ENCODE measurements at places on chromosomes 2 and 18. TPM values are rescaled to one million over a fixed set of nuclear protein-coding genes. Genes with fewer than 3 reads are reported as not detected.

Gene CCDC141
- total RNA-seq, result 2.6 TPM

Gene CFAP65
- not detected for total RNA-seq

Gene EPAS1
- total RNA-seq, result 2.1 TPM

Gene NXPH2
- not detected for total RNA-seq

Gene RNU2-63P
- 12.6 TPM for total RNA-seq

Gene CNGA3
- total RNA-seq, result not detected

Gene DSG3
- total RNA-seq, result not detected

Gene DSC1
- 0.20 TPM for total RNA-seq

Gene DAW1
- not detected for total RNA-seq

Gene SSB
- total RNA-seq, result 129 TPM

Gene SIX3
- total RNA-seq, result not detected

Gene GPR45
- not detected for total RNA-seq

Gene EFR3B
- total RNA-seq, result 0.41 TPM

Gene GPR39
- not detected for total RNA-seq

Gene SP100
- total RNA-seq, result 151 TPM

Gene SRD5A2
- not detected for total RNA-seq

Gene SLC30A3
- 0.55 TPM for total RNA-seq

Gene ARHGAP25
- 43.0 TPM for total RNA-seq

Gene ITM2C
- total RNA-seq, result 13.0 TPM

Gene SERPINB3
- total RNA-seq, result not detected

Gene SLC16A14
- 1.1 TPM for total RNA-seq

Gene SPATA3
- not detected for total RNA-seq

Gene CPO
- total RNA-seq, result not detected

Gene C1QL2
- not detected for total RNA-seq

Gene C1GALT1C1L
- total RNA-seq, result not detected

Gene IL1F10
- not detected for total RNA-seq

Gene TEX44
- not detected for total RNA-seq

Gene KCNE4
- not detected for total RNA-seq

Gene MBP
- total RNA-seq, result 36.6 TPM

Gene STPG4
- total RNA-seq, result not detected

Gene CERKL
- not detected for total RNA-seq

Gene KATNAL2
- total RNA-seq, result 0.45 TPM

Gene PTPRN
- not detected for total RNA-seq

Gene MTIF2
- total RNA-seq, result 43.9 TPM

Gene C18orf54
- total RNA-seq, result 11.5 TPM

Gene AFF3
- 2.1 TPM for total RNA-seq

Gene KCNG2
- total RNA-seq, result not detected

Gene SLC8A1
- 0.60 TPM for total RNA-seq

Gene DIPK1C
- not detected for total RNA-seq

Gene SKOR2
- not detected for total RNA-seq

Gene ANKRD30B
- not detected for total RNA-seq

Gene PID1
- not detected for total RNA-seq

Gene VWA3B
- 0.43 TPM for total RNA-seq

Gene EHD3
- 0.67 TPM for total RNA-seq
